ENCODE measurements at places on chromosomes 4 and X.

GRCh38 chr4:153521999-153522801 lies 56.0 kb downstream of the TMEM131L start:
- no peak for DNase-seq

GRCh38 chrX:74492720-74493201 lies 71.5 kb downstream of the SLC16A2 start:
- DNase-seq, result peak; percentile 72

- DNase-seq, result no peak
Observed at GRCh38 chrX:132216283-132216682, 3.0 kb downstream of the RAP2C start.

DNA sequence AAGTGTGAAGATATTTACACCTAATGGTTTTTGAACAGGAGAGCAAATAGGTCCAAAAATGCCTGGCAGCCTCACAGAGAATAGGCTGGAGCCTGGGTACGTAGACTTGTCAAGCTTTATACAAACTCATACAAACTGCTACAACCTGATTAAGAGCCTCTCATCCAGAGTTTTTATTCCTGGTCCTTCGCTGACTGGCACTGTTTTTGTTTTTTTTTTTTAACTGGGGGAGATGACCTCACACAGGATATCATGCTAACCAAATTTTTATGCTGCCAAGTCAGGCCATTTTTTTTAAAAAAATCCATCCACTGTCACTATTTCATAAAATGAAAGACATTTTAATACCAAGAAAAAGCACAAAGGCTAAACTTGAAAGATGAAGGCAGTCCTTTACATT lies 1.9 kb downstream of the FAM114A1 start:
- DNase-seq, result no peak

Data from ecto neural progenitor cell (in vitro differentiated cells).